ENCODE measurements at places on chromosomes 12 and 14.

GRCh38 chr14:64973026-64973442 is 898 bp upstream of the RAB15 start:
- no peak for DNase-seq

DNA sequence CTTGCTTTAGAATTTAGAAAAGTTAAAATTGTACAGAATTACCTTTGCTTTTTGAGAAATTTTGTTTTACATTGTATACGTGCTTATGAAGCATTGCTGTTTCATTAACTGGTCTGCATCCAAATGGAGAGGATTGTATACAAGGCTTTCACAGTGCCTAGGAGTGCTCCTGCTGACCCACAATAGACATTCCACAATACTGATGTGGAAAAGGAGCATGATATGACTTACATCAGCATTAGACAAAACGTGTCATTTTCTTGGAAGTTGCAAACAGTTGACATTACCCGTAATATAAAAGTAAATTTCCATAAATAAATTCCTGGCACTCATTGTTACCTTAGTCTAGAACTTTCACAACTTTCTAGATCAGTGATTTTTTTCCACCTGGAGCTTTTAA is 1.9 kb downstream of the PRKD1 start:
- DNase-seq: no peak

GRCh38 chr14:104515811-104516780 is 63.5 kb upstream of the C14orf180 start:
- no peak for DNase-seq

GRCh38 chr12:90990611-90991010 is 14.2 kb downstream of the EPYC start:
- DNase-seq: no peak

GRCh38 chr12:92130999-92131398 is 14.6 kb downstream of the BTG1 start:
- DNase-seq: no peak

- DNase-seq: no peak
Measured at GRCh38 chr14:81565441-81566290, 32.0 kb upstream of the SEL1L start.

DNA sequence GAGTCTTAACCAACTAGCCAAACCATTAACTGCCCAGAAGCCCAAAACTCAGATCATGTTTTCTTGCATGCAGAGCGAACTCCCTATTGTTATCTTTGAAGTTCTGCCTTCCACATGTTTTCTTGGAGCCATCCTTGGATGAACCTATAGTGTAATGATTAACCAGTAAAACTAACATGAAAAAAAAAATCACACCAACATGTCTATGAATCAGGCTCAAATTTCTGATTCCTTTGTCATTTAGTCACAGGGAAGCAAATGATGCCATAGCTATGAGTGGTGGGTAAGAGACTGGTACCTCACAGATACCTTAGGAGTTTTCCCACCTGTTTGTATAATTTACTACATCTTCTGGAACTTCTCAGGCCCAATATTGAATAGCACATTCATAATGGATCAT is 70.7 kb downstream of the PTPRO start:
- no peak for DNase-seq

GRCh38 chr14:91649930-91650329 is 82.0 kb downstream of the CATSPERB start:
- DNase-seq: no peak

DNA sequence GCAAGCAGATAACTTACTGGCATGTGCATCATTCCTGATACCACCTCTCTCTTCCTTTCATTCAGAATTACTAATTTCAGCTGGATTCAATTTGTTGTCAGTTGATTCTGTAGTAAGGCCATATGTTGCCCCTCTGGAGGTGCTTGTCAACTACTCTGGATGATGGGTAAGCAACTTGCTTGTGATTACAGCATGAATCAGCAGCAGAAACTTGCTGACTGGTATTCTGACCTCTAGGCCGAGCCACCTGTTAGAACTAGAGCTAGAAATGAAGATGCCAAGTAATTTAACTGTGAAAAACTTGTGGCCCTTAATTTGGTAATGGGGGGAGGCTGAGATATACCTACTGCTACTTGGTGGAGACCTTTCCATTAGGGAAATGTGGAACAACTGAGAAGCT is 5.1 kb downstream of the RNF10 start:
- no peak for DNase-seq

- DNase-seq: no peak
Measured at GRCh38 chr12:21642707-21643389, 14.8 kb downstream of the LDHB start.

DNA sequence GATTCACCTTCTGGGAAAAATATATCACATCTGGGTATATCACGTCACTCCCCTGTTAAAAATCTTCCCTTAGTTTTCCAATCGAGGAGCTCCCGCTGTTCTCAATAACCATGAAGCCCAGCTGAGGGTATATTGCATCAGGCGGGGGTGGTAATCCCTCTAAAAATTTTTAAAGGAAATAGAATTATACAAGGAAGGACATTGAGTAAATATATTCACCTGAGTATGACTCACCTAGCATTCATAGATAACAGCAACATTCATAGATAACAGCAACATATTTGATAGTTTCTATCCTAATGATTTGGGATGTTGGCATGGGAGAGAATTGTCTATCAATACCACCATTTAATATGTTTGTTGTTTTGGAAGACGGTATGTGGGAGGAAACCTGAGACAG is 473.6 kb downstream of the RMST start:
- no peak for DNase-seq

DNA sequence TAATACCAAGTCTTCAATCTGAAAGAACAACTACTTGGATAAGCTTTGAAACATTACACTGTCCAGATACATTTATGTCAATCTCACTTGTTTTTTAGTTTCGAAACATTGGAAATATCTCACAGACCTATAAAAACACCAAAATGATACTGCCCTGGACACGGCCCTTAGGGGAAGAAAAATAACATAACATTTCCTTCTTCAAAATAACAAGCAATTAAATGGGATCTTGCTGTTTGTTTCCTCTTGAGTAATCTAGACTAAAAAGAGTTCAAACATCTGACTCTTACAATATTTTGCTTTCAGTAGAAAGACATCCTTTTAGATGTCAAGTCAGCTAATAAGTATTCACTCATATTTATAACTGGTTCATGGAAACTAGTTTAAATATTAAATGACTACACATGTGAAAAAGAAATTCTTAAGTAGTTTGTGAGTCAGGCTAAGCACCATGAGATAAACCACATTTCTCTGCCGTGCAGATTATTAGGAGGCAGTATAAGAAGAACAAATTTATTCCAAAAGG is 87.5 kb downstream of the EPS8 start:
- DNase-seq: no peak

GRCh38 chr12:19388131-19388549 is 51.2 kb upstream of the AEBP2 start:
- DNase-seq: no peak

DNA sequence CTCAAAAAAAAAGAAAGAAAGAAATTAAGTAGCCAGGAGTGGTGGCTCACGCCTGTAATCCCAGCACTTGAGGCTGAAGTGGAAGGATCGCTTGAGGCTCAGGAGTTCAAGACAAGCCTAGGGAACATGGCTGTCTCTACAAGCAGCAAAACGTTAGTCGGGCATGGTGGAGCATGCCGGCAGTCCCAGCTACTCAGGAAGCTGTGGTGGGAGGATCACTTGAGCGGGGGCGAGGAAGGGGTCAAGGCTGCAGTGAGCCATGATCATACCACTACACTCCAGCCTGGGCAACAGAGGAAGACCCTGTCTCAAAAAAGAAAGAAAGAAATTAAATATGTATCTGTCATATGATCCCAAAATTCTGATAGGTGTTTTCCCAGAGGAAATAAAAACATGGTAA is 5.3 kb downstream of the RAD52 start:
- no peak for DNase-seq

- no peak for DNase-seq
Measured at GRCh38 chr14:104462651-104463630, 116.6 kb upstream of the C14orf180 start.

Data from NCI-H187 (cell line).